CD4-positive, alpha-beta T cell (primary cell): ENCODE measurements at places on chromosomes 6 and 20.

DNA sequence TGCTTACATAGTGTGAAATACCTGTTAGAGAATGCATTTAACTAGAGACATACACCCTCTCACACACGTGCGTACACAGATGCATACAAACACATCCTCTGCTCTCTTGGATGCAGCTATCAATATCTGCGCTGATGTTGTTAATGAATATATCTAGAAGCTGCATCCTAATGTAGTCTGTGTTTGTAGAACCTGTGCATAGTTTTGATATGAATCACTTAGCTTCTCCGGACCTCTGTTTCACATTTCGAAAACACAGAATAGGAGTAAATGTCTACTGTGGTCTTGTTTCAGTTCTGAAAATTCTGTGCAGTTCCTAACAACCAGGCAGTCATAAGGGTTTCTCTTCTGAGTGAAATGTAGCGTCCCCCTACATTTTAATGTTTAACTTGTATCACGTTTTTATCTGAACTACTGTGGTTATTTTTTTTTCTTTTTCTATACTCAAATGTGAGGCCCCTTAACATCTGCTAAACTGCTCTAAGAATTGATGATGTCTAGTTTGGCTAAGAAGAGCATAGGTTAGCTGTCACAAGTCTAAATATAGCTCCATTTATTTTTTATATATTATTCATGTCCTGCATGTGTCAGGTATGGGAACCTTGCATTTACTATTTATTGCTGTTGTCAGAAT, 254.5 kb downstream of the TMEM242 start:
- no peak for DNase-seq

DNA sequence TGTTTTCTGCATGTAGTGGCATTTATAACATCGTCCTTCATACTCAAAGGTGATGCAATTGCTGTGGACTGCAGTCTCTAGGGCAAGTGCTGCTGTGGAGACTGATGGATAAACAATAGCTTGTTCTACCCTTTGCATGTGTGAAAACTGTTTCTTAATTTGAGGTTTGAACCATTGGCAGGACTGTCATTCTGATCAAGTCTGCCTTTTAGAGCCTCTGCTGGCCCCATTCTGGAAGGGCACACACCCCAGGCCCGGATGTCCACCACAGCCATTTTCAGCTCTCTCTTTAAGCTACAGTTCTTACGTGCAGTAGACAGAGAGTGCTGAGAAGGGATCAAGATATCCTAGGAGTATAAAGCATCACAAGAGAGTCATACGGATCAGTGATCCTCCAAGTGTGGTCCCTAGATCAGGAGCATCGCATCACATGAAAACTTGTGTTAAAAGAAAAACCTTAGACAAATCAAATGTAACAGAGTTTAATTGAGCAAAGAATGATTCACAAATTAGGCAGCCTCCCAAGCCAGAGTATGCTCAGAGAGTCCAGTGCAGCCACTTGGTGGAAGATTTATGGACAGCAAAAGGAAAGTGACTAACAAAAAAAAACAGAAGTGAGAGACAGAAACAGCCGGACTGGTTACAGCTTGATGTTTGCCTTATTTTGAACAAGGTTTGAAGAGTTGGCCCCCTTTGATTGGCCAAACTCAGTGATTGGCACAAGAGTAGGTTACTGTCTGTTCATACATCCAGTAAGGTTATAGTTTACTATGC, 52.0 kb downstream of the FRK start:
- DNase-seq = no peak

GRCh38 chr6:2729921-2730320, 20.8 kb downstream of the MYLK4 start:
- no peak for DNase-seq

DNA sequence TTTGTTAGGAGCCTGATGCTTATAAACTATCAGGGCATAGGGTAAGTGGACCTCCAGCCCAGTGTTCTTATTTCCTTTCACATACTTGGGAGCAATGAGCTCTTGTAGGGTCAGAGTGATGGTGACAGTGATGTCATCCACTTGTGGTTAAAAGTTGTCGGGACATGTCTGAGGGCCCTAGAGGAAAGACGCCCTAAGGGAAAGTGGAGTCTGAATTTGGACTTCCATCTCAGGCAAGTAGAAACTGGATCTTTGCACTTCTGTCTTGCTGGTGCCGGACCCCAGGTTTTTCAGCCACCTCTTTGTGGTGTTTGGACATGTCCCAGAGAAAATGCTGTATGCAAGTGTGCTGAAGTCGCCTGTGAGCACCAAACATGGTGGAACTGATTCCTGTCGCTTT, 900.5 kb downstream of the C6orf118 start:
- no peak for DNase-seq

DNA sequence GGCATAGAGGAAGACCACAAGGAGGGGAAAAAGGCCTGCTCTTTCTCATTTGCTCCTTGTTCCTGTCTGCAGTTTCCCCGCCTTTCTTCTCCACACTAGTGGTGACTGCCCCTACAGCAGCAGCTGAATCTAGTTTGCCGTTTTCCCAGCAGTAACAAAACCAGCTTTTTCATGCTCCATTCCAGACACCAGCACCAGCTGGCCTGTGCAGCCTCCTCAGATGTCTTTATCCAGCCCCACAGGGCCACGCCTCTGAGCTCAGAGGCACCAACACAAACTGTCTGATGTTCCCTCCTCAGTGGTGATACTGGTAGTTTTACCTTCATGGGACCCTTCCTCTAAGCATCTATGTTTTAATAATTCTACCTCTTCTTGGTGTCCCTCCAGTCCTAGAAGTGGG, 70.4 kb upstream of the SLC24A3 start:
- DNase-seq = no peak

DNA sequence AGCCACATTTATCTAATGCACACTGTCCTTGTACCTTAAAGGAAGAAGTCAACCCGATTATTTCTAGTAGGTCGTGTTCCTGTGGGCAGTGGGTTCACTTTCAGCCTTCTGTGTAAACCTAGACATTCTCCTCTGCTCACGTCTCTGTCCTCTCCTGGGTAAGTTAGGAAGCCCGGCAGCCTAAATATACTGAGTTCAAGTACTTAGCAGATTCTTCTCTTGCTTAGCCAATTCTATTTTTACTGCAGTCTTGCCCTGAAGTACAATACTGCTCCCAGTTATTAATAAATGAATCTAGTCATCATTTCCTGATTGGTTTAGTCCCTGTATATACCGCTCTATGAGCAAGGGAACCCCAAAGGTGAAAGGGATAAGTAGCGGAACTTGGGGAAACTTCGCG, 14.6 kb upstream of the GPR63 start:
- DNase-seq = no peak

DNA sequence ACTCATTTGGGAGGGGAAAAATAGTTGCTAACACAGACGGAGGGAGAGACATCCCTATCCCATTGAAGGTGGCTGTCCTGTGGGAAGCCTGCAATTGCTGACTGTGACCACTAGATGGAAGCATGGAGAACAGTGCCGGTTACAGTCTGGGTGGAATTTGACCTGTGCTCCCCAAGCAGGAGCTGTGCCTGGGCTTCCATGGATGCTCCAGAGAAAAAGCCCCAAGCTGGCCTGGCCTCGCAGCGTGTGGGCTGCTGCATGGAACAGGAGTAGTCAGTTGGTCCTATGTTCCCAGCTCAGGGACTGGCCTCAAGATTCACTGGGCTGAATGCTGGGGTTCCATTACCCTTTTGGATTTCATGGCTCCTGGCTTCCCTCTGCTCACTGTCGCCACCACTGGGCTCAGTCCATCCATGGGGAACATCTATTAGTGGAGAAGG, 116.3 kb upstream of the CHD6 start:
- DNase-seq = no peak

GRCh38 chr6:111776236-111777221, 96.7 kb downstream of the FYN start:
- no peak for DNase-seq

DNA sequence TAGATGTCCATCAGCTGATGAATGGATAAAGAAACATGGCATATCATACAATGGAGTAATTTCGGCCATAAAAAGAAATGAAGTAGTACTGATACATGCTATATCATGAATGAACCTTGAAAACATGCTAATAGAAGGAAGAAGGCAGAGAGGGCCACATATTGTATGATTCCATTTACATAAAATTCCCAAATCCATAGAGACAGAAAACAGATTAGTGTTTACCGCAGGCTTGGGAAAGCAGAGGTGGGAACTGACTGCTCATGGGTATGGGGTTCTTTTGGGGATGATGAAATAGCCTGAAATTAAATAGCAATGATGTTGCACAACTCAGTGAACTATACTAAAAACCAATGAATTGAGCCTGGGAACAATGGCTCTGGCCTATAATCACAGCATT, 58.3 kb downstream of the SERAC1 start:
- no peak for DNase-seq

DNA sequence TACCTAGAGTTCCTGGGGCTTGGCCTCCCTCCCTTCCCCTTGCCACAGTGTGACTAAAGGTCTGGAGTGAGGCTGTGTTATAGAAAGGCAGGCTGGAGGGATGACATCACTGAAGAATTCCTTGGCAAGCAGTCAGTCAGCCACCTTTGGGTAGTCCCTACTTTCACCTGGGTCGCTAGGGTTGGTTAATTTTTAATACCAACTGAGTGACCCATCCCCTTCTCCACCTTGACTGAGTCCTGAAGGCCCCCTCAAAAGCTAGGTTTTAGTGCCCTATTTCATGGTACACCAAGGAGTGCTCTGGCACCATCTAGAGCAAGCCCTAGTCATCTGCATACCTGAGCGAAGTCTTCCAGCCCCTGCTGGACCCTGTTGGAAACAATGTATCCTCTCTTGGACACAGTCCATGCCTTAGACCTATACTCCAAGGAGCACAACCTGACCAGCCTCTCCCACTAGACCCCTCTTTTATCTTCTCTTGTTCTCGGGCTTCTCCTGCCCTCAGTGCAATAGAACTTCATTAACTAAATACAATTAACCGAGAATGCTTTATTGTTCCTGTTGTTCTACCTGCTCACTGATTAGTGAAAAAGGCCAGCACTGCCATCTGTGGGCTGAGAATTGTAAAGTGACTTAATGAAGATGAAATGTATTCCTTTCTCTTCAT, 44.6 kb downstream of the RIN2 start:
- DNase-seq = no peak

- no peak for DNase-seq
Observed at GRCh38 chr20:44954211-44954610, 6.0 kb downstream of the TOMM34 start.

GRCh38 chr6:100633096-100633777, 168.5 kb upstream of the SIM1 start:
- no peak for DNase-seq

DNA sequence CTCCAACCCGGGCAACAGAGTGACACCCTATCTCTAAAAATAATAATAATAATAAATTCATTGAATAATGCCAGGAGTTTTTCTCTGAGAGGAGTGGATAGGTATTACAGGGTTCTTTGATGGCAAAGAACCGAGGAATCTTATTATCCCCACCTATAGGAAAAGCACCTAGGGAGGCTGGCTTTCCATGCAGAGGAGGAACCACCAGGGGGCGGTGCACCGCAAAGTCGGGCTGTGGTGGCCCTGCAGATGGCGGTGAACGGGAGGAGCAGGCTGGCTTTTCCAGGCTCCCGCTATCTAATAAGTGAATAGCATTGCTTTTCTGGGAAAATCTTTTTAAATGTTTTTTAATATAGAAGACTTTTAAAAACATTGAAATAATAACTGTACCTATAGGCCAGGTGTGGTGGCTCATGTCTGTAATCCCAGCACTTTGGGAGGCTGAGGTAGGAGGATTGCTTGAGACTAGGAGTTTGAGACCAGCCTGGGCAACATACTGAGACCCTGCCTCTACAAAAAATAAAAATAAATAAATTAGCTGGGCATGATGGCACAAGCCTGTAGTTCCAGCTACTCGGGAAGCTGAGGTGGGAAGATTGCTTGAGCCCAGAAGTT, 864.2 kb downstream of the KIF16B start:
- DNase-seq = no peak

DNA sequence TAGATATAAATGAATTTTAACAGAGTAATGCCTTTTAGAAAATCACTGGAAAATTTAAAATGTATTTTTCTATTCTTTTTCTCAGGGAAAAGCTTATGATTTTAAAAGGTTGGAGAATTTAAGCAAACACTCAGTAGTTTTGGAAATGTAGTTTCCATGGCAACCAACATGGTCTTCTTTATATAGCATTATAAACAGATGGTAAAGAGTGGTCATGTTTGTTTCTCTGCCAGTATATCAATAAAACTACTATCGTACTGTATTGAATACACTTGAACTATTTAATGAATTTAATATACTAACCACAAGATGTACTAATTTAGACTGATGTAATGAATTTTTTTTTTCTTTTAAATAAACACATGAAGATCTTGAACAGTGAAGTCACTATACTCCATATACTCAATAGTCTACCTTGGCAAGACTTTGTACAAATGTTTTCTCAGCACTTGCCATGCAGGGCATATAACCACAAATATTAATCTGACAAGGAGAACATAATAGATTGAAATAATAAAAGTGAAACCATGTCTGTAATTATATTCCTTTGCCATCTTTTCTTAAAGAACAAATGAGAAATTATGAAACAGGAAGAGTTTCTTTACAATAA, 105.5 kb downstream of the PDSS2 start:
- DNase-seq = no peak

- no peak for DNase-seq
Observed at GRCh38 chr6:63732336-63732735, 96.7 kb downstream of the PHF3 start.

- DNase-seq = no peak
Observed at GRCh38 chr6:113447088-113447831, 409.9 kb upstream of the MARCKS start.

DNA sequence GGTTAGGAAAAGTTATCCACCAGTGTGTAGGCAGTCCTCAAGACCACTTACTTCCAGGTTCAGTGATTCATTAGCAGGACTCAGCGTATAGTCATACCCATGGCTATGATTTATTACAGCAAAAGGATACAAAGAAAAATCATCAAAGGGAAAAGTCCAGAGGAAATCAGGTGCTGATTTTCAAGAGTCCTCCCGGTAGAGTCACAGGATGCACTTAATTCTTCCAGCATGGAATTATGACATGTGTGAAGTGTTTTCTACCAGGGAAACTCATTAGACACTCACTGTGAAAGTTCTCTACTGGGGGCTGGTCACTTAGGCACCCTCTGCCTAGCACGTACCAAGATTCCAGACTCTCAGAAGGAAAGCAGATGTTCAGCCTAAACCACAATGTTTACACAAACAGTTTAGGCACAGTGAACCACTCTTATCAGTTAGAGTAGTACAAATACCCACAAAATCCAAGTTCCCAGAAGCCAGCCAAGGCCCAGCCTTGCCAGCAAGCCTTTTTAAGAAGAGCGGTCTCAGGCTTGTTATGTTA, 10.2 kb downstream of the WFDC3 start:
- DNase-seq = no peak

DNA sequence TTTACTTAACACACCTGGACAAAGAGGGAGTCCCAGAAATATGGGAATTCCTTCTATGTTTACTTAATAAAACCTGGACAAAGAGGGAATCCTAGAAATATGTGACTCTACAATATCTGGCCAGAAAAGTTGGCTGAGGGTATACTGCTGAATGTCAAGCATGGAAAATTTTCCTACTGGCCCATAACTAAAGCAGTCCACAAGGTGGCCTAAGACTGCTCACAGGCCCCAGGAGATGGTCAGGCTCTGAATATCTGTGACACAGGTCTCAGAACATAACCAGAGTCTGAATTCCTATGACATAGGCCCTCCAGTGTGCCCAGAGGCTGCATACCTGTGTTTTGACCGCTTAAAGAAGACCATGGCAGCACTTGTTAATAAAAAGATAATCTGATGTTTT, 578.2 kb upstream of the NRSN1 start:
- no peak for DNase-seq

- DNase-seq = no peak
Observed at GRCh38 chr6:122734529-122735395, 44.8 kb upstream of the FABP7 start.

- no peak for DNase-seq
Observed at GRCh38 chr6:67431076-67431475, 1204.0 kb upstream of the ADGRB3 start.
